LoVo (cell line): ENCODE measurements at places on chromosomes 12 and 14.

DNA sequence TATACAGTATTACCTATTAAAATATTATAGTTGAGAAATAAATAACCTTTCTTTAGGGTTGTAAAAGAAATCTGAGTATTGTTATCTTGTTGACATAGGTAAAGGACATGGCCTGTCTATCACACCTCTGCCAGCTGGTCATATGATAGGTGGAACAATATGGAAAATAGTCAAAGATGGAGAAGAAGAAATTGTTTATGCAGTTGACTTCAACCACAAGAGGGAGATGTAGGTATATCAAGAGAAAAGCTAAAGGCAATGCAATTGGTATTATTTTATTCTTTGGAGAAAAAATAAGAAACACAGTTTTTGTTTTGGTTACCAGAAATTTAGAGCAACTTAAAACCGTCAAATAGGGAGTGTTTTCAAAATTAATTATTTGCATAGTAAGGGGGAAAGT is 13.5 kb downstream of the CPSF2 start:
- no peak for DNase-seq

DNA sequence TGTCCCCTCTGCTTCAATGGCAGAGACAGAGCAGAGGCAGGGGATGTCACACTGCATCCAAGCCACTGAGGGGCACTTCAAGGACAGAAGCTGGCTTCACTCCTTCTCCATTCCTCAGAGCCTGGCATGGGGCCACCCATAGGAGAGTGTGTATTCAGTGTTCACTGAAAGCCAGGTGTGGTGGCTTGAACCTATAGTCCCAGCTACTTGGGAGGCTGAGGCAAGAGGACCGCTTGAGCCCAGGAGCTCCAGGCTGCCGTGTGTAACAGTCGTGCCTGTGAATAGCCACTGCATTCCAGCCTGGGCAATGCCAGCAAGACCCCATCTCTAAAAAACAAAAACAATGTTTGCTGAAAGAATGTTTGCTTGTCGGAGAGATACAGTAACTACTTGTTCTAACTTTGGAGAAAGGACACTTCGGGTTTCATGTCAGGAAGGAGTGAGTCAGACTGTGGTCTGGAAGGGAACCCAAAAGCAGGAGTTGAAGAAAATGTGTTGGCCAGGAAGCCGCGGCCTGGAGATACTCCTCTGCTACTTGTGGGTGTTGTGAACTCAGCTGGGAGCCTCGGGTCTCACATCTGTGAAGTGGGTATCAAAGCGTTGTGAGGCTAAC is 43.4 kb downstream of the ELK3 start:
- no peak for DNase-seq

DNA sequence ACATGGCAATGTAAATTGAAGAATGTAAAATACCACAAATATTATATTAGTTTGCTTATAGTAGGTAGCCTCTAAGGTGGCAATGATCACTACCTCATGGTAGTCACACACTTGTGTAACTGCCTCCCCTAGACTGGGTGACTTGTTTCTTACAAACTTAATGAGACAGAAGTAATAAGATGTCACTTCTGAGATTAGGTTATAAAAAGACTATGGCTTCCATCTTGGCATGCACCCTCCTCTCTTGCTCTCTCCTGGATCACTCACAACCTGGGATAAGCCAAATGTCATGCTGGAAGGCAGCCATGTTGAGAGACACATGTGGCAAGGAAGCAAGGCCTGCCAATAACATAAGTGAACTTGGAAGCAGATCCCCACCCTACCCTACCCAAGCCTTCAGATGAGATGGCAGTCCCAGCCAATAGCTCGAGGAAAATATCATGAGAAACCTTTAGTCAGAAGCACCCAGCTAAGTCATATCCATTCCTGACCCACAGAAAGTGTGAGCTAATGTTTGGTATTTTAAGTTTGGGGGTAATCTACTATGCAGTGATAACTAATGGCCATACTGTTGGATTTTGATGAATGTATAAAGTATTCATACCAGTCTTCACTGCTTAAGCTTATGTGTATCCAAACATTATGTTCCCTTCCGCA is 43.3 kb downstream of the PPP1R12A start:
- DNase-seq = no peak

GRCh38 chr14:73567951-73568885 is 795 bp upstream of the ACOT2 start:
- no peak for DNase-seq

GRCh38 chr12:50453872-50454271 is 50.9 kb upstream of the DIP2B start:
- no peak for DNase-seq

DNA sequence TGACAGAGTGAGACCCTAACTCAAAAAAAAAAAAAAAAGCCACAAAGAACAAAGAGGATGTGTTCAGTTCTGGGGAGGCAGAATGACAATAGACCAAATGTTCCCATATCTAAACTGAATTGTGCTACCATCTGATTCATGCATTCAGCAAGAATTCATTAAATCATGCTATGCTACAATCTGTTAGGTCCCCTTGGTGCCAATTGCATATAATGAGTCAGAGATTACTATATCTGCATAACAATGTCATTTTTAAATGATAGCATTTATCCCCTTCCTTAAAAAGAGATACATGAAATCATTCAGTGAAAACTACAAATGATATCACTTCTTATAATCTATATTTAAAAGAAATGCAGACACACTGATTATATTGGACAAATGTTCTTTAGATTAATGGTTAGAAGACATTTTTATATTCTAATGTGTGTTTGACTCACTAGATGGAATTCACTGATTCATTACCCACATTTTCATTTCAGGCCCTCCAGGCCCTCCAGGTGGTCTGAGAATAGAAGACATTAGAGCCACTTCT is 207.6 kb upstream of the PDZRN4 start:
- no peak for DNase-seq

DNA sequence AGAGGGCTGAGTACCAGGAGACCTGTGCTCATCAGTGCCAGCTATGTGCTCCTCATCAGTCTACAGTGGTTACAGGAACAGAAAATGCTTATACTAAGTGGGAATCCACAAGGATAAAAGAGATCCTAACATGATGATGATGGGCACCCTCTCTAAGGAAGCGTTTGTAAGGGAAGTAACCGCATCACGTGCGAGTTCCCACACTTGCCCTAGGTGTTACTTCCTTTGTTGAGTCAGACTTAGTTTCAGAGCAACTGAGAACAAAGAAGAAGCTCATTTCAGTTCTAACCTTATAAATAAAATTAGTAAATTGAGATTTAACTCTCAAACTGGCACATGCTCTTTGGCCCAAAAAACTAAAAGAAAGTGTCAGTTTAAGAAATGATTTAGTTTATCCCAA is 956.4 kb upstream of the TMEM132C start:
- DNase-seq = no peak

DNA sequence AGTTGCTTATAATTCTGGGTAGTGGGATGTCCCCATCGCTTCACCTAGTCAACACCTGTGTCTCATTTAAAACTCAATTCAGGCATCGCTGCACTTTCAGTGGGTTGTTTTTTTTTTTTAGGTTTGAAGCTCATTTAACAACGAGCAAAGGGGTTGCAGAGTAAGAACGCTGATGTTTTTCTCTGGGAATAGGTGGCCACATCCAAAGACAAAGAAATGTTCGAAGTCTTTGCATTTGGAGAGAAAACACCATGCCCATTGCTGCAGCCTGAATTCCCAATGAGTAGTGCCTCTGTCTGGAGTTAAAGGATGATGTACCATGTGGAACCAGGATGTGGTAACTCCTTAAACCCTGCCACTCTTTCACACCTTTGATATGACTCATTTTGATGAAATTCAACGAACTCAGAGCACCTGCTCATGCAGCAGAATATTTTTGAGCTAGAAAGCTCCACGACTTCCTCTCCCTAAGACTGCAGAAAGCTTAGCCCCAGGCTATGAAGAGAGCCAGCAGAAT is 35.1 kb upstream of the BATF start:
- peak; percentile 34 for DNase-seq

GRCh38 chr12:53236443-53237111 is 4.6 kb upstream of the RARG start:
- no peak for DNase-seq

DNA sequence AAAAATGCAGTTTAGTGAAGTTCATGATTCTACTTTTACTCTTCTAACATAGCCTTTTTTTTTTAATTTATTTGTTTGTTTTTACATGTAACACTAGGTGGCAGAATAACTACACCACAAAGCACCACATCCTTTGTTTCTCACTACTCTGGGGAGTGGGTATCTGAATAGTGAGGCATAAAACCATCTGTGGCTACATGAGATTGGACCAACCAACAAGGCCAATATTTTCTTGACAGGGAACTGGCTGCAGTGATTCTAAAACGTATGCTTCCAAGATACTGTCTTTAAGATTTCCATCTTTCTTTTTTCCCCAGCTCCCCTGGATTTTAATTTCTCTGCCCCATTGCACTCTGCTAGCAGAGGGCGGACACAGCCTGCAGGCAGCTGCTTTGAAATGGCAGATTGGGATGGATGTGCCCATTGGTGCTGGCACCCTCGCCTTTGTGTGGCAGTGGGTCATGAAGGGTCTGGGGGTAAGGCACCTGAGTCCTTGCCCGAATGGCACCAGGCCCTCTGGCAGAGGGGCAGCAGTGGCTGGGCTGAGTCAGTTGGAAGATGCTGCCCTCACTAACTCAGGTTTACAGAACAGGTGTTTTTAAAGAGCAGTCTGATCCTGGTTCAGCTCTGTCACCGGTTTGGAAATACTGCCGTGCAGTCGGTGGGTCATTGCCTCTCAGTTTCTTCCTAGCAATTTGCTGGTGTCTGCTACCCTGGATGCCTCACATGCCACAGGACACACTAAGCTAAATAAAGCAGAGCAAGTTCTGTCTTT is 429.1 kb downstream of the RAD51B start:
- DNase-seq = peak; percentile 54

DNA sequence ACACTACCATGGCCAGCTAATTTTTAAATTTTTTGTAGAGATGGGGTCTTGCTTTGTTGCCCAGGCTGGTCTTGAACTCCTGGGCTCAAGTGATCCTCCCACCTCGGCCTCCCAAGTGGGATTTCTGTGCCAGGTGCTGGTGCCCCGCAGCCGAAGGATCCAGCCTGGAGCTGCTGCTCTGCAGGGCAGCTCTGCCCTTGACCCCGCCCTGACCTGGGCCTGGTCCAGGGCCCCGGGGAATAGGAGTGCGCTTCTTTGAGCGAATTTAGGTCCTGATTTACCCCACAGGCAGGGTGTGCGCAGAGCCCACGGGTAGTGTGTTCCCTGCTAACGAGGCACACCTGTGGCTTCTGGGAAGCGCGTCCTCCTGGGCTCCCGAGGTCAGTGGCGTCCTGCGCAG is 15.2 kb downstream of the ACADS start:
- DNase-seq = no peak

- DNase-seq = no peak
These were observed 121.9 kb downstream of the PDE3A start for GRCh38 chr12:20490213-20490612.
